Peyer's patch (tissue), 4 donors: ENCODE measurements at places on chromosomes 7 and 10. TPM values are rescaled to one million over a fixed set of nuclear protein-coding genes. Genes with fewer than 3 reads are reported as not detected.

The TBXAS1 gene
- total RNA-seq, result 227 TPM

The PSTK gene
- total RNA-seq, result not detected

The GIMAP8 gene
- total RNA-seq, result 19.8 TPM

The TMEM196 gene
- not detected for total RNA-seq
